Hematopoietic multipotent progenitor cell (in vitro differentiated cells): ENCODE measurements at places on chromosomes 1 and 21. TPM values are rescaled to one million over a fixed set of nuclear protein-coding genes. Genes with fewer than 3 reads are reported as not detected.

COL8A2 gene
- 0.81 TPM for total RNA-seq

MXRA8 gene
- total RNA-seq, result not detected

TMEM51 gene
- 0.54 TPM for total RNA-seq

PARS2 gene
- 7.3 TPM for total RNA-seq

NDC1 gene
- 22.1 TPM for total RNA-seq

FCMR gene
- total RNA-seq, result 15.1 TPM

RGS18 gene
- total RNA-seq, result 8.6 TPM

FMO5 gene
- total RNA-seq, result 3.8 TPM

THEM5 gene
- not detected for total RNA-seq

OR2L5 gene
- total RNA-seq, result 1.3 TPM

RXRG gene
- not detected for total RNA-seq

MAP10 gene
- 5.9 TPM for total RNA-seq

PRR9 gene
- total RNA-seq, result not detected

ZBTB7B gene
- total RNA-seq, result 22.6 TPM

UBE2U gene
- total RNA-seq, result not detected

ARHGEF10L gene
- 0.27 TPM for total RNA-seq

ACP6 gene
- total RNA-seq, result 8.6 TPM

GUCA2B gene
- total RNA-seq, result not detected
